A549 treated with dexamethasone at 1 μM for 4 hours (cell line): ENCODE measurements at places on chromosomes 11 and 22. TPM values are rescaled to one million over a fixed set of nuclear protein-coding genes. Genes with fewer than 3 reads are reported as not detected.

The IL18BP gene
- total RNA-seq, result 1.6 to 3.3 TPM (median 3.1 TPM) in 5 replicates

The PRODH gene
- 0.78 to 1.9 TPM (median 1.7 TPM) in 5 replicates for total RNA-seq

The OR10D3 gene
- not detected in 5 replicates for total RNA-seq

The MED15 gene
- 49.5 to 75.3 TPM (median 66.2 TPM) in 5 replicates for total RNA-seq

The RAPSN gene
- 0.15 to 0.32 TPM in 2 of 5 replicates, not detected in the others for total RNA-seq

The GDPD4 gene
- not detected in 5 replicates for total RNA-seq

The KCNQ1OT1 gene
- 0.02 to 0.08 TPM (median 0.06 TPM) in 5 replicates for total RNA-seq

The RIN1 gene
- 20.7 to 33.8 TPM (median 31.2 TPM) in 5 replicates for total RNA-seq

The FERMT3 gene
- total RNA-seq, result 0.82 to 2.2 TPM (median 1.4 TPM) in 5 replicates

The JAML gene
- total RNA-seq, result not detected in 5 replicates

The TSGA10IP gene
- total RNA-seq, result not detected in 5 replicates

The C11orf71 gene
- 2.5 to 4.3 TPM (median 3.5 TPM) in 5 replicates for total RNA-seq

The OTOG gene
- not detected in 5 replicates for total RNA-seq

The TOMT gene
- not detected in 5 replicates for total RNA-seq

The DTX4 gene
- total RNA-seq, result 3.6 to 4.7 TPM (median 4.5 TPM) in 5 replicates

The TH gene
- total RNA-seq, result 0.07 to 0.36 TPM in 2 of 5 replicates, not detected in the others

The OR56B1 gene
- not detected in 5 replicates for total RNA-seq

The PIH1D2 gene
- 0.70 to 1.4 TPM (median 1.1 TPM) in 5 replicates for total RNA-seq

The CCS gene
- 24.4 to 32.1 TPM (median 27.6 TPM) in 5 replicates for total RNA-seq

The TRMT112 gene
- 367 to 421 TPM (median 395 TPM) in 5 replicates for total RNA-seq

The CCDC81 gene
- 0.15 to 0.27 TPM (median 0.19 TPM) in 5 replicates for total RNA-seq

The RTN4RL2 gene
- total RNA-seq, result 41.3 to 86.1 TPM (median 84.7 TPM) in 5 replicates

The SPTBN2 gene
- total RNA-seq, result 6.7 to 10.6 TPM (median 9.9 TPM) in 5 replicates

The KREMEN1 gene
- total RNA-seq, result 3.4 to 5.7 TPM (median 4.6 TPM) in 5 replicates

The PLAAT4 gene
- 1.5 to 2.1 TPM (median 1.6 TPM) in 5 replicates for total RNA-seq

The ACR gene
- total RNA-seq, result 0.08 to 0.15 TPM in 2 of 5 replicates, not detected in the others

The DUSP8 gene
- 0.78 to 1.8 TPM (median 1.3 TPM) in 5 replicates for total RNA-seq

The GPR83 gene
- 0.07 to 0.17 TPM (median 0.13 TPM) in 5 replicates for total RNA-seq

The PLAAT2 gene
- total RNA-seq, result 0.70 to 1.7 TPM (median 0.97 TPM) in 5 replicates

The DDX10 gene
- 33.9 to 40.3 TPM (median 36.7 TPM) in 5 replicates for total RNA-seq

The NTM gene
- total RNA-seq, result not detected in 5 replicates

The GPHA2 gene
- total RNA-seq, result not detected in 5 replicates

The B4GAT1 gene
- 13.4 to 15.6 TPM (median 14.6 TPM) in 5 replicates for total RNA-seq

The RBMXL2 gene
- not detected in 5 replicates for total RNA-seq

The KRTAP5-11 gene
- total RNA-seq, result not detected in 5 replicates

The OR52N4 gene
- total RNA-seq, result not detected in 5 replicates

The GRIK4 gene
- total RNA-seq, result 0.02 to 0.06 TPM (median 0.03 TPM) in 4 of 5 replicates, not detected in the other

The MRGPRX2 gene
- not detected in 5 replicates for total RNA-seq

The GGTLC3 gene
- not detected in 5 replicates for total RNA-seq

The C11orf86 gene
- total RNA-seq, result 37.3 to 63.3 TPM (median 53.3 TPM) in 5 replicates

The GSTT2B gene
- total RNA-seq, result 0.16 to 0.35 TPM (median 0.26 TPM) in 5 replicates

The OR51I1 gene
- not detected in 5 replicates for total RNA-seq

The PTPN5 gene
- 0.03 to 0.05 TPM in 2 of 5 replicates, not detected in the others for total RNA-seq

The GLYAT gene
- not detected in 5 replicates for total RNA-seq

The TRIM34 gene
- total RNA-seq, result 2.6 to 2.9 TPM (median 2.7 TPM) in 5 replicates

The MFRP gene
- total RNA-seq, result not detected in 5 replicates
